ENCODE measurements at places on chromosomes 12 and 14. TPM values are rescaled to one million over a fixed set of nuclear protein-coding genes. Genes with fewer than 3 reads are reported as not detected.
A peak's percentile ranks its signal among the peaks of the same experiment; 100 is the strongest.

DNA sequence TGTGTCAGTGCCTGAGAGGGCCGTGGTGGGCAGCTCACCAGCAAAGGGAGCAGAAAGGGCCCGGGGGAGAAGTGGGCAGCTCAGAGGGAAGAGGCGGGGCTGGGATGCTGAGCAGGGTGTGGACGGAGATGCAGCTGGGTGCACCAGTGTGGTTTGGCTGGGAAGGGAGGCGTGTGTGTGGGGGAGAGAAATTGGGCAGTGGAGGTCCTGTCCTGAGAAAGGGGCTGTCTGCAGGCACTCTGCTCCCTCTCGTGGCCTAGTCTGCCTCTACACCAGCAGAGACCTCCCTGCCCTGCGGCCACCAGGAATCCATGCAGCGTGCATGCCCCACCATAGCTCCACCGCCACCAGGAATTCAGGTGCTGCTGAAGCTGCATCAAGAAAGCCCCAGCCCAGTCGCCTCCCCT, 6.4 kb downstream of the TMEM121 start:
- DNase-seq = no peak

- DNase-seq = no peak
Measured at GRCh38 chr12:53941750-53942149, 3.1 kb downstream of the HOXC13 start.

- peak; percentile 39 for DNase-seq
Measured at GRCh38 chr12:25806271-25806670, 152.2 kb upstream of the RASSF8 start.

KLRC1 gene
- polyA plus RNA-seq = not detected

Data from BJ (cell line).